ENCODE measurements at places on chromosomes 2 and 18.
A peak's percentile ranks its signal among the peaks of the same experiment; 100 is the strongest.

DNA sequence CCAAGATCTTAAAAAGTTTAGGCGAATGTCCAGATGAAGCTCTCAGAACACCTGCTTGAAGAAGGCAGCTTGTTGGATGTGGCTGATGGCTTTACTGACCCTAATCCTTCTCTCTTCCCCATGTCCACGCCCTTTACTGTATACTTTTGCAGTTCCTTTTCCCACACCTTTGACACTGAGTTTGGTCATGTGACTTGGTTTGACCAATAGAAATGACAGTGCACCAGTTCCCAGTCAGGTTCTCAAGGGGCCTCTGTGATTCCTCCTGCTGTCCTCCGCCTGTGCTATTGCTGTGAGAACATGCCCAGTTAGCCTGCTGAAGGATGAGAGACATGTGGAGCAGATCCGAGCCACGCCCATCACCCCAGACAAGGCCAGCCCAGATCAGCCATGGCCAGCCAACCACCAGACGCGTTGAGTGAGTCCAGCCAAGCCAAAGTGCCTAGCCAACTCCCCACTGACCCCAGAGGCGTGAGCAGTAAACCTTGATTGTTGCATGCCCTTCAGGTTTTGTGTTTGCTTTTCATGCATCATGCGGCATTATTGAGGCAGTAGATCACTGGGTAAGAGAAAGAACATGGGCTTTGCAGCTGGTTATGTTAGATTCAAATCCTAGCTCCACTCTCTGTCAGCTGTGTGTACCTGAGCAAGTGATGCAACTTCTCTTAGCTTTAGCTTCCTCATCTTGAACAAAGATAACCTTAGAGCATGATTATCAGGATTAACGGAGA lies 258.0 kb upstream of the SIX2 start:
- no peak for DNase-seq

- DNase-seq = no peak
Measured at GRCh38 chr2:222637067-222637466, 18.8 kb downstream of the FARSB start.

GRCh38 chr2:232527905-232528470 lies 2.0 kb downstream of the CHRND start:
- DNase-seq = no peak

DNA sequence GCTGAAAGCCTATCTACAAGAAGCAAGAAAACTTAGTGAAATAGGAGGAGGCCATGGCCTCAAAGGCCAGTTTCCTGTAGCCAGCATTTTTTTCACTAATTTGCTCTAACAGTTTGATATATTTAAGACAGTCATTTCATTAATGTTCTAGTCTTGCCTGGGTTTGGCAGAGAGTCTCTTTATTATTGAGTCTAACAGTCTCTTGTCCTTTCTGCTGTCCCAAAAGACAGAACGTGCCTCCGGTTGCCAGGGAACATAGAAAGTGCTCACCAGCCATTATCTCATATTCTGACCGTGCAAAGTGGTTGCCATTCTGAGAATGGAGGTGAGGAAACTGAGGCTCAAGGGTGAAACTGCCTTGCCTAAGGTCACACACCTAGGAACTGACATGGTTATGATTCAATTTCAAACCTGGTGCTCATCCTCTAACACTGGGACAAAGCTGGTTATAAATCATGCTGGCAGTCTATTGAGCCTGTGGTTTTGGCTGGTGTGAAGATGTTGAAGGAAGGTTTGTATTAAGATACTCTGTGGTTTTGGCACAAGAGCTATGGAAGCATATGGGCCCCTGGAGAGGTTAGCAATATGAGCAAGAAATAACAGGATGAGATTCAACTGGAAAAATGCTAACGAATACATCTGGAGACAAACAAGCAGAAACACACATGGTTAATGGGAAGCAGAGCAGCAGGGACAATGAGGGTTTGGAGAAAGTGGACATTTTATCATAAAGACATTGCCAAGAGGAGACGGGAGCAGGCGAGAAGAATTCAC lies 903.3 kb upstream of the KLHL29 start:
- DNase-seq = peak; percentile 1

All from fibroblast of skin of scalp (primary cell).